ENCODE measurements at places on chromosomes 3 and 15.

DNA sequence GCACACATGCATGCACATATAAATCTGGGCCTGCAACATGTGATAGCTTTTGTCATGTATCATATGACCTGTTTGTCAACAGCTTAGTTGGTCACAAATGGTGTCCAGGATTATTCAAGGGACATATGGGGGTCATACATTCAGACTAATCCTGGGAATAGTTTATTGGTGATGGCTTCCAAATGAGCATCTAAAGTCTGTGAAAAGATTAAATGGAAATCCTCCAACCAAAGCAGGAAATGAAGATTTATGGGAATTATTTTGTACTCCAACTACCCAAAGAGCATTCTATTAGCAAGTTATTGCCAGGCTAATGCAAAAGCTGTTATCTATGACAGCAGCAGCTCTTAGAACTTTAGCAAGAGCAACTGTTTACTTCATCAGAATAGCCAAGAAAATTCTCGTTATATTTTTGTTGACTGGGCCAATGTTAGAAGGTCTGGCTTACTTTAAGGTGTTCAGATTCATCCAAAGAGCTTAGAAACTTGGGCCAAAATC is 7.1 kb downstream of the FSTL1 start:
- DNase-seq = no peak

GRCh38 chr15:63495343-63495742 is 9.1 kb upstream of the USP3 start:
- no peak for DNase-seq

GRCh38 chr3:111081008-111081545 is 9.5 kb downstream of the NECTIN3 start:
- DNase-seq = no peak

GRCh38 chr15:35741881-35742280 is 195.9 kb upstream of the DPH6 start:
- no peak for DNase-seq

DNA sequence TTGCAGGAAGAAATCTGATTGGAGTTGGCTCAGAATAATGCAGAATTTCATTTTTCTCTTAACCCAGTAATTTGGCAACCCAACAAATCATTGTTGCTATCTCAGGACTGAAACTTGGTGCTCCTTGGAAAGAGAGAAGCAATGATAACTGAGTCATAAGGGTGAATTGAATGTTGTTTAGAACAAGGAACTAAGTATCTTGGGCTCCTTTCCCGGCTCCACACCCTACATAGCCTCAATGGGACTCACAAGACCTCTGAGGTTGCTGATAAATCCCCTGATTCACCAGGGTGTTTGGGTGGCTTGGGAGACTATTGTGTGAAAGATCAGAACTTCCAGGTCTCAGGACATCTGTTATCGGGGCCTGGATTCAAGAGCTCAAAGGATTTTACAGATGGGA is 7.8 kb upstream of the RAB8B start:
- DNase-seq = no peak
